ENCODE measurements at places on chromosomes 3 and 15. TPM values are rescaled to one million over a fixed set of nuclear protein-coding genes. Genes with fewer than 3 reads are reported as not detected.

GRCh38 chr3:195134431-195134830 lies 136.5 kb downstream of the XXYLT1 start:
- no peak overlapping the region for H3K27ac ChIP-seq

- no peaks in the 10 kb centered on the region for H3K27me3 ChIP-seq
- DNase-seq: no peak
- H3K27ac ChIP-seq: no peak overlapping the region
These were observed 4.3 kb downstream of the TLR9 start for GRCh38 chr3:52221141-52221562.

- H3K36me3 ChIP-seq: no peaks in the 10 kb centered on the region
- no peaks in the 10 kb centered on the region for H3K4me1 ChIP-seq
- no peak overlapping the region for H3K27ac ChIP-seq
- H3K27me3 ChIP-seq: no peaks in the 10 kb centered on the region
These were observed 72.3 kb downstream of the ZNF609 start for GRCh38 chr15:64532521-64533315.

GRCh38 chr3:149453140-149453805 lies 21.2 kb upstream of the TM4SF4 start:
- H3K27ac ChIP-seq: no peak overlapping the region
- no peak overlapping the region for H3K4me3 ChIP-seq
- no peaks in the 10 kb centered on the region for H3K4me1 ChIP-seq
- DNase-seq: no peak

GRCh38 chr15:27535445-27536129 lies 563.5 kb downstream of the OCA2 start:
- no peak overlapping the region for H3K27ac ChIP-seq
- H3K4me3 ChIP-seq: no peak overlapping the region
- H3K4me1 ChIP-seq: no peaks in the 10 kb centered on the region
- DNase-seq: no peak
- no peaks in the 10 kb centered on the region for H3K36me3 ChIP-seq

DNA sequence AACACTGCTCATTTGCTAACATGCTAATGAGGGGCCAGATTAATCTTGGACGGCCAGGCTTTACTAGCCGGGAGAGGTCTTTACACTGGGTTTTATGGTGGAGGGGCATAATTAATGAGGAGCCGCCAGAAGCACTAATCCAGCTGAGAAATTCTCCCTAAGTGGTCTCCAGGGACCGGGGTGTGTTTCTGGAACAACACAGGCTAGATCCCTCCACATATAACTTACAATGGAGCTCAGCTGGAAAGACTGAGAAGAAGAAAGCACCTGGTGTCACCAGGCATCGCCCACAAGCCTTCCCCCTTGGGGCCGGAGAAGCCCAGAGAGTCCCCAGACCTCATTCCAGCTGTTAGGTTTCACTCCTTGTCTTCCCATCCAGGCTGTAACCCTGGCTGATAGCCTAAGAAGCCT lies 127.5 kb downstream of the MEGF11 start:
- H3K4me1 ChIP-seq: peaks cover 2% of the 10 kb centered on the region
- H3K36me3 ChIP-seq: no peaks in the 10 kb centered on the region
- no peaks in the 10 kb centered on the region for H3K27me3 ChIP-seq
- no peak overlapping the region for H3K27ac ChIP-seq
- DNase-seq: no peak
- no peak overlapping the region for H3K4me3 ChIP-seq

- no peaks in the 10 kb centered on the region for H3K4me1 ChIP-seq
- H3K4me3 ChIP-seq: no peak overlapping the region
- H3K27ac ChIP-seq: no peak overlapping the region
- H3K36me3 ChIP-seq: no peaks in the 10 kb centered on the region
- H3K27me3 ChIP-seq: peaks cover 3% of the 10 kb centered on the region
These were observed 11.4 kb downstream of the CPEB1 start for GRCh38 chr15:82635798-82636197.

- no peak for DNase-seq
- H3K27me3 ChIP-seq: no peaks in the 10 kb centered on the region
- H3K36me3 ChIP-seq: no peaks in the 10 kb centered on the region
These were observed 271.0 kb downstream of the GABRG3 start for GRCh38 chr15:27241943-27242342.

GRCh38 chr3:95456835-95457234 lies 1357.6 kb upstream of the EPHA6 start:
- H3K36me3 ChIP-seq: no peaks in the 10 kb centered on the region
- H3K4me3 ChIP-seq: no peak overlapping the region
- DNase-seq: no peak
- H3K27me3 ChIP-seq: no peaks in the 10 kb centered on the region

- peak; percentile 82 for DNase-seq
- H3K27me3 ChIP-seq: no peaks in the 10 kb centered on the region
- no peaks in the 10 kb centered on the region for H3K36me3 ChIP-seq
- H3K27ac ChIP-seq: no peak overlapping the region
- no peaks in the 10 kb centered on the region for H3K4me1 ChIP-seq
These were observed 185.6 kb downstream of the FAM43A start for GRCh38 chr3:194871143-194871863.

- no peak overlapping the region for H3K4me3 ChIP-seq
- no peak overlapping the region for H3K27ac ChIP-seq
- no peaks in the 10 kb centered on the region for H3K4me1 ChIP-seq
- no peak for DNase-seq
- no peaks in the 10 kb centered on the region for H3K27me3 ChIP-seq
These were observed 279.2 kb downstream of the LSAMP start for GRCh38 chr3:116166121-116166520.

DNA sequence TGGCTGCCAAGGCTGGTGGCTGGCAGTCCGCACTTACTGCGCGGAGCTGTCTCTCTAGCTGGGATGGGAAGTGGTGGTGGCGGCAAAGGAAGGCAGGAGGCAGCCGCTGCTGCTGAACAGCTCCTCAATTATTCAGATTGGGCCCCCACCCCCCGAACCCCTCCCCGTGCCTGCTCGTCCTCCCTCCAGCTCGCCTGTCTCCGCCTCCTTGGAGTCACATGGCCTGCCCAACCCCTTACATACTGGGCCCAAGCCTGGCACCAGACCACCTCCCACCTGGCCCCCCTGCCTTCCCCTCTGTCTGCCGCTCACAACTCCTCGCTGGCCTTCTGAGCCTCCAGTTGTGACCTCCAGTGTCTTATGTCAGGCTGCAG lies at the start of gene SLC7A14:
SLC7A14 (minus strand) TSS at position 139 of the 374 bp plus-strand sequence. CDS start 59,139 bp downstream, outside the sequence.
- H3K27me3 ChIP-seq: peaks cover 5% of the 10 kb centered on the region
- H3K36me3 ChIP-seq: no peaks in the 10 kb centered on the region
- H3K4me3 ChIP-seq: no peak within 1 kb of the TSS
- no peak within 1 kb of the TSS for H3K27ac ChIP-seq
- peak; percentile 25 for DNase-seq

DNA sequence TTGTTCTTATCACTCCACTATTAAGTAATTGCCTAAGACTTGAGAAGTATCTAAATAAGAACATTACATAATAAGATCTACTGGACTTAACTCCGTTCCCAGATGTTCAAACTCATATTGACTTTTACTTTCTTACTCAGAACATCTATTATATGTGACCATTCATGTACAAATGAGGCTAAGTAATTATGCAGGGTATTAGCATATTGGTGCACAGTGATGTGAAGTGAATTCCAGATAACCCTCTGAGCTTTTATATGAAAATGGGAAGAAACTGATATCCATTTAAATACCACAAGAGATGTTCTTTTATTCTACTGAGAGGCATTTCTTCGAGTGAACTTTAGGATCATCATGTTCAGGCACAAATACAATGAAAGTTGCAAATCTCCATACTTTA lies 135.7 kb downstream of the ZPLD1 start:
- no peak overlapping the region for H3K4me3 ChIP-seq
- H3K4me1 ChIP-seq: no peaks in the 10 kb centered on the region
- H3K36me3 ChIP-seq: no peaks in the 10 kb centered on the region
- no peak overlapping the region for H3K27ac ChIP-seq
- H3K27me3 ChIP-seq: no peaks in the 10 kb centered on the region

DNA sequence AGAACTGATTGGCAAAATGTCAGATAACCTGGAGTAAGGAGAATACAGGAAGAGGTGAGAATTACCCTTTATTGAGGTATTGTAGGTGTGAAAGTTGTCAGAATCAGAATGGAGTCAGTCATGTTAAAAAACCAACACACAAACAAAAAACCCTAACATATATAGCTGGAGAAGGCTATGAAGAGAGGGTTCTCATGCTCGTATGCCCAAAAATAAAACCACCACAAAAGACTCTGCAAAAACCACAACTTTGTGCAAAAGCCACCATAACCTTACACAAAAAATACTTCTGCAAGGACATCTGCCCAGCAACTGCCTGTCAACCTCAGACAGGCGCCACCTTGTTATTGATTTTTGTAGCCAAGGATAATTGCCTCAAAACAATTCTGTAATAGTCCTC lies 136.0 kb downstream of the CD47 start:
- H3K36me3 ChIP-seq: no peaks in the 10 kb centered on the region
- H3K27ac ChIP-seq: no peak overlapping the region
- no peaks in the 10 kb centered on the region for H3K4me1 ChIP-seq
- H3K27me3 ChIP-seq: no peaks in the 10 kb centered on the region
- DNase-seq: no peak
- no peak overlapping the region for H3K4me3 ChIP-seq

- no peaks in the 10 kb centered on the region for H3K36me3 ChIP-seq
- no peaks in the 10 kb centered on the region for H3K4me1 ChIP-seq
- H3K4me3 ChIP-seq: no peak overlapping the region
- no peak for DNase-seq
These were observed 283.9 kb downstream of the TAFA4 start for GRCh38 chr3:68648494-68648893.

DNA sequence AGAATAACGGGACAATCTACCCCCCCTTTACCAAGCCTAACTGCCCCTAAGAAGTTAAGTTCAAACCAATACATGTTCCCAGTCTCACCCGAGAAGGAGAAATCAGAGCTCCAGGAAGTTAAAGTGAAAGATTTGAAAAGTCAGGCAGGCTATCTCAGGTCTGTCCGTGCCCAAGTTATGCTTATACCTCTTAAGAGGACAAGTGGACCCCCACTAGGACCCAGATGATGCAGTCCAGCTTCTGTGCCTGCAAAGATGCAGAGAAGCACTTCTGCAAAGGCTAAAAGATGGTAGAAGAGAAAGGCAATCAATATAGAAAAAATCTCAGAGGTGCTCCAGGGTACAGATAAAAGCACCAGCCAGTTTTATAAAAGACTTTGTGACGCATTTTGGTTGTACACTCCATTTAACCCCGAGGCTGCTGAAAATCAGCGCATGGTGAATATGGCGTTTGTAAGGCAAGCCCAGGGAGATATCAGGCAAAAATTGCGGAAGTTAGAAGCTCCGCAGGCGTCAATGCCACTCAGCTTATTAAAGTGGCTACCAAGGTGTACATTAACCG lies 9.8 kb upstream of the SLC9C1 start:
- H3K4me3 ChIP-seq: peak overlapping the region; percentile 44
- no peaks in the 10 kb centered on the region for H3K27me3 ChIP-seq
- no peak overlapping the region for H3K27ac ChIP-seq
- H3K4me1 ChIP-seq: peaks cover 6% of the 10 kb centered on the region
- H3K36me3 ChIP-seq: no peaks in the 10 kb centered on the region

DNA sequence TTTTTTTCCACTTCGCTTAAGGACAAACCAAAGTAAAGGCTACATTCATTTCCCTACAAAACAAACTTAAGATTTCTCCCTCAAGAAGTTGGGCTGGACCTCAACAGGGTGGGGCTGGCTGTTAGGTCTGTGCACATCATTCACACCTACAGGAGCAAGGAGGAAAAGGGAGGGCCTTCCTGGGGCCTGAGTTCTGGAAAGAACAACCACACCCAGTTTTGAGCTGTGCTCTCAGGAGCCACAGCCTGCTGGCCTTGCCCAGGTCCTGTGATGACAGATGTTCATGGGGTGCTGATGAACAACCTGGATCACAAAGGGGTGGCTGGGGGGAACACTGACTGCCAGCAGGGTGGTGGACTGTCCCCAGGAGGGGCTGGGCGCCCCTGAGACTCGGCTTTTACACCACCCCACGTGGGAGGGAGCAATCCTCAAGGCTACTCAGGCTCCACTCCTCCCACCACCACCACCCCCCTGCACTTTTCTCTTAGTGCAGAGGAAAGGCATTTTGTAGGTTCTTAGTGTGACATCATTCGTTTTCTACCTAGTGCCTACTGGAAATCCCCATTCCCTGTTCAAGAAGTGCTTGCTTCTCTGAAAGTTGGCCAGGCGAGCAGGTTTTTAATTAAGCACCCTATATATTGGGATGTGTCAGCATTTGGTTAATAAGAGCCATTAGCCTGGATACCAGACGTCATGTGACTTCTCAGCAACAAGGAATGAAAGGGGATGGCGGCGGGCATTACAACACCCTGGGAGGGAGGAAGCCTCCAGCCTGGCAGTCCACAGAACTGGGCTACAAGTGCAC lies 35.7 kb downstream of the CCNB2 start:
- H3K27me3 ChIP-seq: no peaks in the 10 kb centered on the region
- peak; percentile 68 for DNase-seq
- no peak overlapping the region for H3K4me3 ChIP-seq
- H3K27ac ChIP-seq: no peak overlapping the region
- no peaks in the 10 kb centered on the region for H3K4me1 ChIP-seq

The TMEM158 gene
- 3.1 TPM for polyA plus RNA-seq

The PSTPIP1 gene
- 2.2 TPM for polyA plus RNA-seq

The GALNT15 gene
- 5.5 TPM for polyA plus RNA-seq

The SERINC4 gene
- polyA plus RNA-seq: 0.47 TPM

The TMCO5A gene
- polyA plus RNA-seq: not detected

The LRRC31 gene
- not detected for polyA plus RNA-seq

The PLCL2 gene
- polyA plus RNA-seq: 10.5 TPM

The FBXW12 gene
- not detected for polyA plus RNA-seq

The TMIE gene
- polyA plus RNA-seq: 1.3 TPM

The HIGD2B gene
- polyA plus RNA-seq: not detected
